H7 (cell line): ENCODE measurements at places on chromosomes 3 and 15.

DNA sequence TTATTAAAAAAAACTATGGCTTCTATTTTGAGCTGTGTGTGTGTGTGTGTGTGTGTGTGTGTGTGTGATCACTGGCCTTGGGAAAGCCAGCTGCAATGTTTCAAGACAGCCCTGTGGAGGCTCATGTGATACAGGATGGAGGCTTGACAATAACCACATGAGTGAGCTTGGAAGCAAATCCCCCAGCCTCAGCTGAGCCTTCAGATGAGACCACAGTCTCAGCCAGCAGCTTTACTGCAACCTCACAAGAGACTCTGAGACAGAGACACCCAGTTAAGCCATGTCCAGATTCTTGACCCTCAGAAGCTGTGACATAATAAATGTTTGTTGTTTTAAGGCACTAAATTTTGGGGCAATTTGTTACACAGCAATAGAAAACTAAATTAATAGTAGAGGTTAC, 52.5 kb downstream of the GRK7 start:
- no peak for DNase-seq

DNA sequence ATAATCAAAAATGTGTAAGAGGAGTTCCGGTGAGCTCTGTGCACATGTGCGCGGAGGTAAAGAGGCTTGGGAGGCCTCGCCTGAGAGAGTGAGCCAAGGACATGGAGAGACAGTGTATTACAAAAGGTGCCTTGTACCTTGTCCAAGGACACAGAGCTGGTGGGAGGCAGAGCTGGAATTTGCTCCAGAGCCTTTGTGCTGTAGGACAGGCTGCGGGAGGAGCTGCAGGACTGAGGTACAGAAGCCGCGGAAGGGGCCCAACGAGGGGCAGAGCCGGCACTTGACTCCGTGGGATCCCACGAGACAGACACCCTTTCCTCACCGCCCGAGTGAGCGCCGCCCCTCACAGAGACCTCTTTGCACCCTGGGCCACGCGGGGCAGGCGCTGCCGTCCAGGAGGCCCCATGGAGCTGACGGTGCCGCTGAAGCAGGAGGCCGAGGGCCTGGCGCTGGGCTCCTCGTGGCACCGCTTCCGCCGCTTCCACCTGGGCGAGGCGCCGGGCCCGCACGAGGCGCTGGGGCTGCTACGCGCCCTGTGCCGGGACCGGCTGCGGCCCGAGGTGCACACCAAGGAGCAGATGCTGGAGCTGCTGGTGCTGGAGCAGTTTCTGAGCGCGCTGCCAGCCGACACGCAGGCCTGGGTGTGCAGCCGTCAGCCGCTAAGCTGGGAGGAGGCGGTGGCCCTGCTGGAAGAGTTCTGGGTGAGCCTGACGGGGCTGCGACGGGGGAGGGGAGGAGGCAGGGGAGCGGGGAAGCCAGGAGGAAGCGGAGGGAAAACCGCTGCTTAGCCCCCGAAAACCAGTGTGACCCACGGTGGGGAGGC, 68.7 kb downstream of the SLTM start:
- DNase-seq: peak; percentile 82

DNA sequence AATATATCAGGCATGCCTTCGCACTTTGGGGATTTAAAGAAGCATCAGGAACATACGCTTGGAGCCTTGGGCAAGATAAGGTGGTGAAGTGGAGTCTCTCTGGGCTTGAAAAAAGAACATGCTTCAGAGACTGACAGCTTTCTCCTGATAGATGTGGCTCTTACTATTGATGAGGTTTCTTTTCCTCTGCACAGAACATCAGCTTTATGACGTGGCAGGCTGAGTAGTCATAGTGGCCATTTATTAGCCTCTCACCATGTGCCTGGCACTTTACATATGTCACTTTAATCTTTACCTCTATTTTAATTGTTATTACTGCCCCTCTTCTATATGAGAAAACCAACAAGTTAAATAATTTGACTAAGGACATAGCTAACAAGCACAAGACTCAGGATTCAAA, 19.0 kb upstream of the LRRC58 start:
- DNase-seq: no peak

DNA sequence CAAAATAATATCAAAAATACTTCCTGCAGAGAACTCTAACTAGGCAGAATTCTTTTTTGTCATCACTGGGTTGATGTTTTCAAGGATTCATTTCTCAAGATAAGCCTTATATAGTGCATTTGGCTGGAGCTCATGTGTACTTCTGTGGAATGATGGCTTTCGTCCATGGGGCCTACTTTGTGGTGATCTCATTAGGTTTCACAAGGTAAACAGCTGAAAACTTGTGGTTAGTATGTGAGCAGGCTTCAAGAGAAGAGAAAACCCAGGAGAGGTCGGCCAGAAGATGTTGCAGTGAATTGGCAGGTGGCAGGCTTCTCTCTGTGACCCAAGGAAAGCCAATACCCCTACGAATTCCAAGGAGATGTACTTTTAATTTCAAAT, 121.4 kb upstream of the PHLDB2 start:
- no peak for DNase-seq

GRCh38 chr3:10294030-10294586, 1.4 kb upstream of the GHRL start:
- no peak for DNase-seq

- DNase-seq: no peak
These were observed 160.2 kb upstream of the TBL1XR1 start for GRCh38 chr3:177357352-177358090.
